Renal pelvis (tissue), 12 donors: ENCODE measurements at places on chromosomes 7 and 10. TPM values are rescaled to one million over a fixed set of nuclear protein-coding genes. Genes with fewer than 3 reads are reported as not detected.

PDZD7 gene
- 3.2 TPM for polyA plus RNA-seq

DNA sequence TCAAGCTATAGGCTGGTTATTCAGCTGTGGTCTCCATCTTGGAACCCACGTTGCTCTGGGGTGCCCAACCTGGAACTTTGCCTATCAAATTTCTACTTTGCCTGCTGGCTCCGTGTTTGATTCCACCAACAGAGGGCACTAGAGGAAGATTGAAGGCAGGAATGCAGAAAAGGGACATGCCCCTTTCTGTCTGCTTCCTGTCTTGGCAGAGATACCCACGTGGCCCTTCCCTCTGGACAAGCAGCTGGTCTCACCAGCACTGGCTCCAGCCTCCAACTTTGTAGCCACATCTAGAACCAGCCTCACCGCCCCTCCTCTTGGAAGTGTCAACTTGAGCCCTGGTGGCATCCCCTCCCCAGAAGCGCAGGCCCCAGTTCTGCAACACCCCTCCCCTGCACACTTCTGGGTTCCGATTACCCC, 52.1 kb upstream of the ZNF438 start:
- DNase-seq = no peak

- no peak for DNase-seq
Observed at GRCh38 chr10:49383853-49384252, 12.0 kb downstream of the DRGX start.

- no peak for DNase-seq
Observed at GRCh38 chr10:111766464-111766863, 417.1 kb downstream of the GPAM start.

FAM237B gene
- 0.96 TPM for polyA plus RNA-seq
